ENCODE measurements at places on chromosomes 5 and 9. TPM values are rescaled to one million over a fixed set of nuclear protein-coding genes. Genes with fewer than 3 reads are reported as not detected.

GRCh38 chr5:122683631-122684030, 91.2 kb upstream of the SNX2 start:
- DNase-seq, result no peak

- DNase-seq, result no peak
Observed at GRCh38 chr9:89461265-89461664, 36.6 kb downstream of the SEMA4D start.

DNA sequence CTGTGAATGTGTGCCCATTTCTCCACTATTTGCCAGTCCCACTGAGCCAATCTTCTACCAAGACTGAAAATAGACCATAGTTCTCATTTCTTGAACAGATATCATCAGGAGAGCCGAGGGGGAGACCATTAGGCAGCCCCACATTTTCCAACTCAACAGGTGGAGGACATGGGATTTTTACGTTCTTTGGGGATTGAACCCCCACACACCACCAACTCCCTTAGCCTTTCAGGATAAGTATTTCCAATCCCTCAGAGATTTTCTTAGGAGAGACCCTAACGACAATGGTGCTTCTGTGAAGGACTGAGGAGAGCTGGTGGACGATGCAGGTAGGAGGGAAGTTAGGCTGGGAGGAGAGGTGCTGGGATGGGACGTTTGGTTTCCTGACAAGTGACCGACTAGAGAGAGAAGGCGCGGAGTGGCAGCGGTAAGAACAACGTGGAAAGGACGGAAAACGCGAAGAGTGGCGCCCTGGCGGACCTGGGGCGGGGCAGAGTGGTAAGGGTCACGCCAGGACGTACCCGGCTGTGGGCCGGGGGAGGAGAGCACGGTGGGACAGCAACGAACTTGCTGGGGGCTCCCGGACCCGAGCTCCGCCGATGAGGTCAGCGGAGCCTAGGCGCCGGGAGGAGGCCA, 681 bp upstream of the CHSY3 start:
- no peak for DNase-seq

- DNase-seq, result no peak
Observed at GRCh38 chr5:171344936-171345608, 36.0 kb downstream of the TLX3 start.

Gene TLR4
- 38.6 TPM for total RNA-seq

DNA sequence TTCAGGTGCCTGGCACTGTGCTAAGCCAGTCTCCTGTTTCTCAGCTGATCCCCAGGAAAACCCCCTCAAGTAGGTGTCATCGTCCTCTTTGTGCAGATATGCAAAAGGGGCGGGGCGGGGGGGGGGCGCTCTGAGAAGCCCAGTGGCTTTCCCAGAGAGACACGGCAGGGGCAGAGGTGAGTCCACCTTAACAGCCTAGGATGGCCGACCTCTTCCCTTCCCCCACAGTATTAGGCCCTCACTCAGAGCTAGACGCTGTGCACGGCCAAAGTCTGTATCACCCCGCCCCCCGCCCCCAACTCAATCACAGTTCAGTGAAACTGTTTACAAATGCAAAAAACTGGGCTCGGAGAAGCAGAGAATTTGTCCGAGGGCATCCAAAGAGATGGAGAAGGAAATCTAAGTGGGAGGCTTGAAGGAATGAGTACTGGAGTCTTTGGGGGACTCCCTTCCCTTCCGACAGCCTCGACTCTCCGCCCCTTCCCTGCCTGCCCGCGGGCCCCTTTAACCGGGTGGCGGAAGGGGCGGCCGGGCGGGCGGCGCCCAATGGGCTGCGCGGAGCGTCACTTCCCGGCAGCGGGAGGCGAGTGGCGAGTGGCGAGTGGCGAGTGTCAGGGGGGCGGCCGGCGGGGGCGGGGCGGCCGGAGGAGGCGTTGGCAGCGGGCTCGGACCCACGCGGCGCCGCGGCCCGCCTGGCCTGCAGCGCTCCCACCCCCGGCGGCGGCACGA, at the start of gene ERGIC1:
TSS of gene ERGIC1 (plus strand) at position 566 of the 729 bp plus-strand sequence. CDS start at position 729, 163 bp downstream.
- no peak for DNase-seq
